Prostate gland (tissue), 2 donors: ENCODE measurements at places on chromosomes 12 and 14. TPM values are rescaled to one million over a fixed set of nuclear protein-coding genes. Genes with fewer than 3 reads are reported as not detected.

DNA sequence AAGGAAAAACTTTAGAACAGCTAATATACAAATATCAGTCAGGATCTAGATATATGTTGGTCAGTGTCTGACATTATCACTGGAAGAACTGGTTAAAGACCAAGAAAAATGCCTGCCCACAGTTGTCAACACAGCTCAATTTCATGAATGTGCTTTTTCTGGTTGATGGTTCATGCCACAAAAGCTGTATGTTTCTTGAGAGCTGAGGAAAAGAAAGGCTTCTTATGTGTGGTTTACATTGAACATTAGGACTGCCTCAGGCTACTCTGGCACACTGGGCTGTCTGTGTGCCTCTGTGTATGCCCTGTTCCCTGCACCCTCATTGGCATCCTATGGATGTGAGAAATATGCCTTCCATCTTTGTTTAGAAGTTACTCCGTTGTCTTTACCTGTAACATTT is 218.8 kb upstream of the RGS6 start:
- DNase-seq: no peak

The CEP170B gene
- 81.2 TPM for total RNA-seq

DNA sequence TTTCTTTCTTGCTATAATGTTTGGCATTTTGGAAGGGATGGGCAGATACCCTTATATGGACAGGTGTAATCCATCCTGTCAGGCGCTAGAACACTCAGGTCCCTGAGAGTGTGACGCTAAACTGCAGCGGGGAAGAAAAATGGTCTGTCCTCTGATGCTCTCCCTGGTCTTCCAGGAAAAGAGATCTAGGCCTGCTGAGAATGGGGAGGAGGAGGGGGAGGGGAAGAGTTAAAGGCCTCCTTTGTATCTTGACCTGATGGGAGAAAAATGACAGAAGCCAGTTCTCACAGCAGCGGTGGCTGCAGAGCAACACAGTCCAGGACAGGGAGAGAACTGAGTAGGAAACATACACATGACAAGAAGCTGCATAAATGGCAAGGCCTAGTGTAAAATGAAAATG is 61.1 kb downstream of the RPS6KA5 start:
- DNase-seq: no peak

DNA sequence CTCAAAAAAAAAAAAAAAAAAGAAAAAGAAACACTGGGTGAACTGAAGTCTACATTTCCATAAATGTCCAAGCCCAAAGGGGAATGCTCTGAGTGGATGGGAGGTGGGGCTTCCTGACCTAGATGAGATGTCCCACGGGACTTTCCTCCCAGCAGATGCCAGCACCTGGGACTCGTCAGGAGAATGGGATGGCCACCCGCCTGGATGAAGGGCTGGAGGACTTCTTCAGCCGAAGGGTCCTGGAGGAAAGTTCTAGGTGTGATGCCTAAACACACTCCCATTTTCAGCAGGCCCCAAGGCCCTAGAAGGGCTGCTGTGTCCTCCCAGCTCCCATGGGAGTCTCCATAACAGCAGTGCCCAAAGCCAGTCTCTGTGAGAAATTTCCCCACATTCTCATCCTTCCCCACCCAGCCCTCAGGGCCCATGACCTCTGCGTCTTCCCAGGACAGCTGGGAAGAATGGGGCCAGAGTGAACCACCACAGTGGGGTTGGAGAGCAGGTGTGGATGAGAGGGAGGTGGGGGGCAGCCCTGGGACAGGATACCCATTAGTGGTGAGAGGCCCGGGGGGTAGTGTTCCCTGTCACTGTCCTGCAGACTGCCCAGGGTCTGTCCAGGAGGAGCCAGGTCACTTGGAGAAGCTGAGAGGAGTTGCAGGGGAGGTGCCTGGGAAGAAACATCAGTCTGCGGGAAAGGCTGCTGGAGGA is 7.1 kb upstream of the CPNE6 start:
- no peak for DNase-seq

The GARIN6 gene
- total RNA-seq: 1.1 TPM

GRCh38 chr12:75657831-75658230 is 146.4 kb upstream of the KRR1 start:
- DNase-seq: no peak

DNA sequence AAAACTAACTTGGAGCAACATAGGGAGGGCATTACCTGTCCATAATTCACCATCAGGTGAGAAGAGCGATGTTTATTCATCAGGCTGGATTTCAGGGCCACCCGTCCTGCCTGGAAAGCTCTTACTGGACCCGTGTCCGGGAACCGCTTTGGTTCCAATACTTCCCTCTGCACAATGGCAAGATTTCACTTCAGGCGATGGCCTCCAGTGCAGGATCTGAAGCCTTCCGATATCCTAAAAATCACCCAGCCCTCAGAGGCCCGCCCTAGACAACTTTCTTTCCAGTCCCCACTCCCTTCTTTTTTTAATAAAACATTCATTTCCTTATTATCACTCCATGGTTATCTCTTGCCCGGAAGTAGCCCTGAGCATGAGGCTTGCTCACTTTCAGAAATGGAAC is 92.5 kb downstream of the BCL11B start:
- no peak for DNase-seq

DNA sequence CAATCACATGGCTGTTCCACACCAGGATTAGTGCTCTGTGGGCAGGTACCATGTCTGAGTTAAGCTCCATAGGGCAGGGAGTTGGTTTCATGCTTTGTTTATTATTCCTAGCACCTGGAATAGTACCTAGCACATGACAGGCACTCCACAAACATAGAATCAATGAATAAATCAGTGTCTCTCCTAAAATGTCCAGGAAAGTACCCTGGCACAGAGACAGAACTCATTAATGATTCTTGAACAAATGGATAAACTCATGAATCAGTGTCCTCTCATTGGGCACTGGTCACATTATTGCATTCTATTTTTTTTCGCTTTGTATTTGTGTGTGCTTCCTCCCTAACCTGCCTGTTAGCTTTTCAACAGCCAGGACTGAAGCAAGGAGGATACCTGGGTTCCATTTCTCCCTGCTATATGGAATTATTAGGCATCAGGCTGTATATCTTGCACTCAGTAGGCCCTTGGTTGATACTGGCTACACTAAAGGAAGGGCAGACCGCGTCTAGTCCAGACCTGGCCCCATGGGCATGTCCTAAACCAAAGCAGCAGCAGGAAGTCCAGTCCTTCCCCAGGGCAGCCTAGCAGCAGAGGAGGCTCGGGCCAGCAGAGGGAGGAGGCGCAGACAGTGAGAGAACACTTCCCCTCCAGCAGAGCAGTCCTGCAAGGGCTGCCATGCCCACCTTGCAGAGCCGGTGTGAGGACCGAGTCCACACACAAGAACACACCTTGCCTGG is 18.4 kb downstream of the HDAC7 start:
- DNase-seq: peak; percentile 27

GRCh38 chr14:90421001-90421631 is 24.3 kb downstream of the CALM1 start:
- DNase-seq: no peak

DNA sequence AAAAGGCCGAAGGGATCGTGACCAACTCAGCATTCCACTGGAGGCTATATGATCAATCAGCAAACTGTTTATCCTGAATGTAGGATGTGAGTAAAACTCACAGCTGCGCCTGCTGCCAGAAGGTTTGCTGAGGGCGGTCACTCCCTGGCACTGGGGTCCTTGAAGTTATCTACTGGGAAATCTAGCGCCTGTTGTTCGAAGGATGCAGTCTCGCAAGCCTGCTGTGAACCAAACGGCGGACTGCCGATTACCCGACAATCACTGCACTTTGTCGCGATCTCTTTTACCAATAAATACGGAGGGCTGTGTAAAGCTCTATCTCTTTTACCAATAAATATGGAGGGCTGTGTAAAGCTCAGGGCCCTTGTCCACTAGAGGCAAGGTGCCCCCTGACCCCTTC is 12.9 kb downstream of the DDX51 start:
- DNase-seq: no peak

- no peak for DNase-seq
Measured at GRCh38 chr14:95871531-95871930, 5.1 kb upstream of the TUNAR start.

The LRRK2 gene
- 6.8 TPM for total RNA-seq

DNA sequence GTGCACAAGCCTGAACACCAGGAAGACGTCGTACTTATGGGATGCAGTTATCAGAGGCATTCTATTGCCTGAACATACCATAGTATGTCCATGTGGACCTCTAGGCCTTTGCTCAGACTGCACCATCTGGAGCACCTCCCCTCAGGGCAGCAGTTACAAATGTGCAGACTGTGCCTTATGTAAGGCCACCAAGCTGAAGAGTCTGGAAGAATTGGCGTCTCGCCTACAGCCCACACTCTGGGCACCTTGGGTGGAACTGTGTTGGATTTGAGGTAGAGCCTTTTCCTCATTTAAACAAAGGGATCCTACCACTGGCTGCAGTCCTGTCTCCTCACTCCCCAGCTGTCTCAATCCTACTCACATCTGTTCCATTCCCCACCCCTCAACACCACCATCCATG is 204.3 kb upstream of the FRMD6 start:
- DNase-seq: no peak

The TIMM9 gene
- total RNA-seq: 50.4 TPM

The CHGA gene
- total RNA-seq: 55.7 TPM

DNA sequence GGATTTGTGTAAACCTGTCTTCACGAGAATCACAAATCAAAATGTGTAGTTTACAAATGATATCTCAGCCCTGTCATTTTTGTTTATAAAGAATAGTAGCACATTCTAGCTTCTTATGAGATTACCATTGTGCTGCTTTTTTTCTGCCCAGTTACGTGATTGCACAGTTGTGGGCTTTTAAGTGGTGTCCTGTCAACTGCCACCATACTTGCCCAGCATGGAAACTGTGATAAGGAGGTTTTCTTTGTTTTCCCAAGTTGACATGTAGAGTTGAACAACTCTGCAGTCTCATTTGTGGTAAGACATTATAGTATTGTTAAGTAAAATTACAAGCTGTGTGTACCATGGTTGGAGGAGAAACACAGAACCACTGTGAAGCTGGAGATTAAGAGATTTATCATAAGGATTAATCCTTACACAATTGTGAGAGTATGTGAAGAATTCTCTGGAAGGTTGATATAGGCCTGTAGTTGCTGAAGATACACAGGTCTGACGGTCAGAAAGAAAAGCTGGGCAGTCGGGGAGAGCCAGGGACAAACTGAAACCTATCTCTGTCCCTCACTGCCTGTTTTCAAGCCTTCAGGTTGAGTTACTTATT is 12.2 kb downstream of the CHURC1 start:
- no peak for DNase-seq

The CD4 gene
- 1.6 TPM for total RNA-seq

DNA sequence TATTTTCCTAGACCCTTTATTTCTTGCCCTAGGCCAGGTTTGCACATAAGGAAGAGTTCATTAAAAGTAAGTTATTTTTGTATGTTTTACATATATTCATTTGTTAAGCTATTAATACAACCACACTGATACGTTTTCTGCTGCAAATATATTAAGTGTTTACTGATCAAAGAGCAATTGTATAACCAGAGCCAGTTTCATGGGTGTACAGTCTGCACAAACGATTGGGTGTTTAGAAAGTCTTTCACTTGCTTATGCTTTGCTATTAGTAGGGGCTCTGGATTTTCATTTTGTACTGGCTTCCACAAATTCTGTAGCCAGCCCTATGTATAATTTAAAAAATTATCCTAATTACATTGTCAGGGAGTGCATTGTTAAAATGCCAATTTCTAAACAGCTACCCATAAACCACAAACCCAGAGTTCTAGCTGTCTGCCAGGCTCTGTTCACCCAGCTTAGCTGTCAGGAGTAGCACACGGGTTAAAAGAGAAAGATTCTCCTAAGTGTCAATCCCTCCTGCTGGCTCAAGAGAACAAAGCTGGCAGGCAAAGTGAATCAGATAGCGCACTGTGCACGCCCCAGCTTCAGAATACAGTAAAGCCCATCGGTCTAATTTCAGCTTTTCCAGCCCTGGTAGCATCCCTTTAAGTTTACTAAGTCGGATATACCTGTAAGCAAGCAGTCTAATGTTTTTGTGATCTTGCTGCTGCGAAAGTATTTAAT is 151.0 kb upstream of the LMO3 start:
- DNase-seq: no peak

The NKX2-8 gene
- total RNA-seq: 0.36 TPM
